Cortex of kidney (tissue), 1 donor: ENCODE measurements at places on chromosomes 2 and 18.

- no peak for DNase-seq
Observed at GRCh38 chr18:63949068-63949737, at the start of gene HMSD. HMSD (plus strand) TSS chr18:63949301; CDS start chr18:63953456, 4,155 bp downstream.

DNA sequence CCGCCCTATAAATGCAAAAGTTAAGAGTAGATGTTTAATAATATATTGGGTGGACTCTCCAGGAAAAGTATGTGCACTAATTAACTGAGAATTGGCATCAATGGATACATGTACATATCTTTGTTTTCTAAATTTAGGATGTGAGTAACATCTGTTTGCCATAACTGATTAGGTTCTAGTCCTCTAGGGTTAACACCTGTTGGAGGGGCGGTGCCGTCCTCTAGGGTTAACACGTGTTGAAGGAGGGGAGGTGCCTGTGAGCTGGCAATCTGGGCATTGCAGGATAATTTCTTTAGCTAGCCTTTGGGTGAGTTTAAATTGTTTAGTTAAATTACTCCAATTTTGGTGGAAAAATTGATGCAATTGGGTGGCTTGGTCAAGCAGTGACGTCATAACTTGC lies 30.9 kb downstream of the HTR2B start:
- no peak for DNase-seq

GRCh38 chr2:165825041-165825440 lies 31.0 kb upstream of the GALNT3 start:
- DNase-seq: no peak

- DNase-seq: no peak
Observed at GRCh38 chr2:214630402-214631045, 179.0 kb downstream of the BARD1 start.

- DNase-seq: no peak
Observed at GRCh38 chr2:3902131-3902530, 198.8 kb downstream of the DCDC2C start.

- no peak for DNase-seq
Observed at GRCh38 chr2:98869870-98870269, 66.2 kb downstream of the CRACDL start.

DNA sequence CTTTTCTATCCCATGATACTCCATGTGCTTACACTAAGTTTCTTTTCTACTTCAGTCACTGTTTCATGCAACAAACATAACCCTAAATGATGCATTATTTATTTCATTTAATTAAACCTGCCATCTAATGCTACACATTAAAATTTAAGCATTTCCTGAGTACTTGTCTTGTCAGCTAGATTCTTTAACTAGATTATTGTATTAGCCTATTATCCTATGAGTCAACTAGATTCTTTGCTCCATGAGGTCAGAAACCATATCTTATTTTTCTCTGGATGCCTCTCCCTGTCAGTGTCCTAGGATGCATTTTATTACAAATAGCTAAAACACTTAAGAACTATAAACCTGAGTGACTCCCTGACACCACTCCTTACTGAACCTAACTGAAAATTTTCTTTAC lies 652.4 kb downstream of the SLC4A3 start:
- no peak for DNase-seq

GRCh38 chr18:11739893-11740292 lies 50.8 kb downstream of the GNAL start:
- DNase-seq: no peak

DNA sequence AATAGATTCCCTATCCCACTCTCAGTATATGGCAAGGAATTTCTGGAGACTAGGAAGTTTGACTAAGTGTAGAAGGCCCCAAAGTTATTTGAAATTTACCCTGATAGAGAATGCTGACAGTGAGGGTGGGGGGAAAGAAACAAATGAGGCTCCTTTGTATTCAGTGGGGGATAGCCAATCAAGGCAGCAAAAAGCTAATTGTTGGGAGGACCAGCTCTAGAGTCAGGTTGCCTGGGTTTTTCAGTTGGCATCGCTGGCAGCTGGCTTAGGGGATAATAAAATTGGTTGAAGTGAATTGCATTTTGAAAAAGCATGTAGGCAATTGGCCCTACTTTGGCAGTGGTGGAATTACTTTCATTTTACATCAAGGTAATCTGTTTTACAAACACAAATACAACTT lies 79.4 kb upstream of the STAM2 start:
- no peak for DNase-seq

DNA sequence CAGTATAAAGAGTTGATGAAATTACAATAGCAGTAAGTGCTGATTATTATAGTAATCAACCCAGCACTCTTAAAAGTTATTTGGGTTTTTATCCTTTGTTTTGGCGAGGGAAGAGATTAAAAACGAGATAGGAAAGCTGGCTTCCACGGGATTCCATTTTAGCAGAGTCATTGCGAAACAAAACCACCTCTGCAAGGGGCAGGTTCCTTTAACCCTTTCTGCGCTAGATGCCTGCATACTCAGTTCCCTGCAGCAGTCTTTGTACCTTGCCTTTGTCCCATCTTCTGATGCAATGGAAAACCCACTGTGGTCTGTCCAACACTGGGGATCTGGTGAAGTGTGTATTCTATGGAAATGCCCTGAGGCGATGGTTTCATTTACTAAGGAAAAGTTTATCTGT lies 2.7 kb downstream of the YPEL5 start:
- no peak for DNase-seq

DNA sequence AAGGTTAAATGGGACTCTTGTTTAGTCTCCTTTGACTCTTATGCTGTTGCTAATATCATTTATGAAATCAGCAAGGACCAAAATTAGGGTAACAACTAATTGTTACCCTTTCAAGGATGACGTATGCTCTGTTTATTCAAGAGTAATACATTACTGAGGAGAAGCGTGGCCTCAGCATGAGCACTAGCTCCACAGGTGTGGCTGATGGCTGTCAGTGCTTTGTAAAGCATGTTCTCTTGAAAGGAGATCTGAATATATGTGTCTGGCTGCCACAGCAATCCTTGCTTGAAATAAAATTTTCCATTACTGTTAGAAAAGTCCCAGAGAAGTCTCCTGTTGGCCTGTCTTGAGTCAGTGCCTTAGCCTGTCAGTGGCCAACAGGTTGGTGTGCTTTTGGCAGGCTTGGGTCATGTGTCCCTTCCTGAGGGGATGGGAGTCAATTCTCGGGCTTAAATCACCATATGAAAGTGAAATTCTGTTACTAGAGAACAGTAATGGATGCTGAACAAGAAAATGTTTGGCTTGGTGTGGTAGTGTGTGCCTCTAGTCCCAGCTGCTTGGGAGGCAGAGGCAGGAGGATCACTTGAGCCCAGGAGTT lies 32.7 kb downstream of the ABI2 start:
- no peak for DNase-seq

DNA sequence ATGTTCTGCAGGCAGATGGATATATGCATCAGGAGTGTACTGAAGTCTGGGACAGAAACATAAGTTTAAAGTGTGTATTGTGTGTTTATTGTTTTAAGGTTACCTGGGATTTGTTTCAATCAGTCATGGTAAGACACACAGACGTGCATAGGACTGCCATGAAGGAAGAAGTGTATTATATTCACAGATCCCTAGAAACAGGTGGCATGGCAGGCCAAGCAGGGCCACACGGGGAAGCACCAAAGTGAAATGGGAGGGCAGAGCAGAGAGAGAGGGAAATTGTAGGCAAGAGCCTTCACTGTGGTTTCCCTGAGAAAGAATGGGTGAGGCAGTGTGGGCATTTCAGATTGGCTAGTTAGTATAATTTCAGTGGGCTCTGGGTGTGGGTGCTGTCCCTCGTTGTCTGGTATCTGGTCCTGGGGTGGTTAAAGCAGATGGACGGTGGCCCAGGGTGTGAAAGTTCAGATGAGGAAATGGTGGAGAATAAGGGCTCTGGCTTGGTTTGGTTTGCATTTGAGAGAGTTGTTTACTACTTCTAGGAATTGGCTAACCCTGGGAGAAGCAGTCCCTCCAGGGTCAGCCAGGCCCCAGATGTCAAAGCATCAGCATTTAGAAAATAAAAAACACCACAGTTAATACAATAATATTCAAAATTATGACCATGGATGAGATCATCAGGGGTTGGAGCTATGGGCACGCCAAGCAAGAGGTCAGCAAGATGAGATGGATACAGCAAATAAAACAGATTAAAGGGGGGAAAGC lies 160.0 kb downstream of the LRRC30 start:
- no peak for DNase-seq

GRCh38 chr2:43484323-43484930 lies 111.4 kb downstream of the THADA start:
- no peak for DNase-seq

DNA sequence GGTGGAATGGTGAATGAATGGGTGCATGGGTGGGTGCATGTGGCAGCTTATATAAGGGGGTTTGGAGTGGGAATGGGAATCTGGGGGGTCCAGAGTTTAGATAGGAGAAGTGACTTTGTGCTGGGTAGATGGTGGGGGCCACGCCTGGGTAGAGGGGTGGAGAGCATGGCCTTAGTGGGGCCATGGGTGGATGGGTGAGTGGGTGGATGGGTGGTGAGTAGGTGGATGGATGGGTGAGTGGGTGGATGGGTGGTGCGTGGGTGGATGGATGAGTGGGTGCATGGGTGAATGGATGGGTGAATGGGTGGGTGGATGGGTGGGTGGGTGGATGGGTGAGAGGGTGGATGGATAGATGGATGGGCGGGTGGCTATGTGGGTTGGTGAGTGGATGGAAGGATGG lies 53.9 kb downstream of the MYO7B start:
- DNase-seq: no peak

DNA sequence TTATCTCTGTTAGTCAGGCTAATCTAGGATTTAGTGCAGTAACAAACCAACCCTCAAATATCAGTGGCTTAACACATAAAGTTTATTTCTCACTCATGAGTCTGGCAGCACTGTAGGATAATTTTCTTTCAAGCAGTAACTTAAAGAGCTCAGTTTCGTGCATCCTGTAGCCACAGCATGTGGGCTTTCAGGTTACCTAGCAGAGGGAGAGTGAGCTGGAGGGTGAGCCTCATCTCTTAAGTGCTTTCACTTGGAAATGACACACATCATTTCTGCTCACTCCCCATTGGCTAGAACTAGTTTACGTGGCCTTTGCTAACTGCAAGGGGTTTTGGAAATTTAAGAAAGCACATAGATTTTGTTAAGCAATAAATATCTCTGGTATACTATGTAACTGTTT lies 96.9 kb downstream of the KCNS3 start:
- DNase-seq: no peak

DNA sequence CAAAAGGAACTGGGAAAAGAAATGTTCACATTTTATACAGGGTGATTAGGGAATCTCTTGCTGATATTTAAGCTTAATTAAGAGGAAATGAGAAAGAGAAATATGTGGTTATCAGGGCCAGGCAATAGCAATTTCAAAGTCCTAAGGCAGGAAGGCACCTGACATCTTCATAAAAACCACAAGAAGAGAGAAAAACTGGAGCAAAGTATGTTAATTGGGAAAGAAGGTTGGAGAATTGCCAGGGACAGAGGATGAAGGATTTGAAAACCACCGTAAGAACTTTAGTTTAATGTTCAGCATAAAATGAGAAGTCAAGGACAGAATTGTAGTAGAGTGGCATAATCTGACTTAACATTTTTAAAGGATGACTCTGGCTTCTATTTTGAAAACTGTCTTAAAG lies 691.8 kb upstream of the NRXN1 start:
- DNase-seq: no peak

DNA sequence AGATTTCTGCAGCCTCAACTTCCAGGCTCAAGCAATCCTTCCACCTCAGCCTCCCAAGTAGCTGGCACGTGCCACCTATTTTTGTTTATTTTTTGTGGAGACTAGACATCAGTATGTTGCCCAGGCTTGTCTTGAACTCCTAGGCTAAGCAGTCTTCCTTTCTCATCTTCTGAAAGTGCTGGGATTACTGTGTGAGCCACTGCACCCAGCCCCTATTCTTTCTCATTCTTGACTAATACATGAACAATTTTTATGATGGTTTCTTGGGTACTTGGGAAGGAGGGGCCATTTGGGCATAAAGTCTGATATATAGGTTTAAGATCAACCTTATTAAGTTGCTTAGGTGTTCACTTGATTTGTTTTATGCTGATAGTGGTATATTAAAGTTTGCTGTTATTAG lies 26.2 kb downstream of the EPC2 start:
- no peak for DNase-seq

- no peak for DNase-seq
Observed at GRCh38 chr2:203612246-203612645, 77.1 kb upstream of the RAPH1 start.

DNA sequence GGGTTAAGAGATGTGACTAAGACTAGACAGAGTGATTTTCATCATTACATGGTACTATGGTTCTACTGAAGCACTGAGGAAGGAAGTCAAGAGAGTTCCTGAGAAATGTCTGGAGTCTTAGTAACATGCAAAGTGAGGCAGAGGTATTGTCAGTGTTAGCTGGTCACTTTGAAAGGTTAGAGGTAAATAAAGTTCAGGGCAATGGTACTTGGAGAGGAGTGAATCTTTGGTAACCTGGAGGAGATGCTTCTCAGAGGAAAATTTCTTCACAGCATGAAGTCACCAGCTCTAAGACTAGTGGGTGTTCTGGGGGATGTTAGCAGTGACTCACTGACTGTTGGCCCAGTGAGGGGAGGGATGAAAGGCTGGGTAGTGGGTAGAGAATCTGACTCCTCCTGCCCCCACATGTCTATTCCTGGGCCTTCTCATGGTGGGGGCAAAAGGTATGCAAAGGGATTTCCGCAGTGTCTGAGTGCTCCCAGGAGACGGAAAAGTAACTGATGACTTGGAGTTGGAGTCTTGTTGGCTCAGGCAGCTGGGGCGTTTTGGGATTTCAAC lies 23.3 kb upstream of the IL1RN start:
- no peak for DNase-seq

GRCh38 chr2:159187106-159187505 lies 99.4 kb downstream of the WDSUB1 start:
- no peak for DNase-seq

DNA sequence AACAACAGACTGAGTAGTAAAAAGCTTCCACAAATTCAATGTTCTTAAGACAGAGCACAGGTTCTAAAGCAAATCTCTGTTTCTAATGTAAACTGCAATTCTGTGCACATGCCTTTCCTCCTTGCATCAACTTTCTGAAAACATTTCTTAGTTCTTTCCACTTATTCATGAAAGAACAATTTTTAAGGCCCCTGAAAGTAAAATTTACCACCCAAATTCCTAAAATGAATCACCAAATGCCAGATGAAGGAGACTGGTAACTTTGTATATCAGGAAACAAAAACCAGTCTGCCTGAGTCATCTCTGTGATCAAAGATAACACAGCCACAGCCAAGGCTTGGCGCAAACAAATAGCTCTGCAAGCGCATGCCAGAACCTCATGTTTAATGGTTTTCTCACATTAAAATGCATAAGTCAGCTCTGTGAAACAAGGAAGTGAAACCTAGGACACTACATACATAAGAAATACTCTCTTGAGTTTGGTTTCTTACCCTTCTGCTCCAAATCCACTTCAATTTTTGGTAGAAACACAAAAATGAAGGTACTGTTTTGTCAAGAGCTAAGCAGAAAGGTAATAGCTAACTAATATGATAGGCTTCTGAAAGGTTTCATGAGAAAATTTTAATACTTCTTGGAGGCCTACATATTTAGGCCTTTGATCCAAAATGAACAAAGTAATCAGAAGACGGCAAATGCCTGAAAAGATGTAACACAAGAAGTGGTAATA lies 169.4 kb downstream of the THADA start:
- DNase-seq: no peak
